ENCODE measurements at places on chromosomes 5 and 9. TPM values are rescaled to one million over a fixed set of nuclear protein-coding genes. Genes with fewer than 3 reads are reported as not detected.

The FST gene
- total RNA-seq, result 85.0 TPM

The AJM1 gene
- total RNA-seq, result 1.1 TPM

The TERT gene
- not detected for total RNA-seq

The LAMC3 gene
- total RNA-seq, result not detected

The SMIM32 gene
- total RNA-seq, result not detected

The GLDC gene
- not detected for total RNA-seq

- peak; percentile 33 for DNase-seq
Observed at GRCh38 chr5:41788941-41789368, 81.3 kb downstream of the OXCT1 start.

- peak; percentile 46 for DNase-seq
Observed at GRCh38 chr5:115470921-115471320, 73.7 kb downstream of the FEM1C start.

- DNase-seq, result no peak
Observed at GRCh38 chr5:45414620-45415573, 281.3 kb downstream of the HCN1 start.

- DNase-seq, result no peak
Observed at GRCh38 chr5:124397317-124397716, 349.1 kb downstream of the ZNF608 start.

GRCh38 chr9:128902351-128903078 lies 18.3 kb upstream of the PHYHD1 start:
- DNase-seq, result peak; percentile 86
